Neural progenitor cell (in vitro differentiated cells): ENCODE measurements at places on chromosomes 13 and 19. TPM values are rescaled to one million over a fixed set of nuclear protein-coding genes. Genes with fewer than 3 reads are reported as not detected.
A peak's percentile ranks its signal among the peaks of the same experiment; 100 is the strongest.

CDC34 gene
- total RNA-seq: 42.5 and 92.6 TPM in 2 replicates

CRB3 gene
- total RNA-seq: 1.2 and 1.3 TPM in 2 replicates

ATXN8OS gene
- not detected in 2 replicates for total RNA-seq

FUZ gene
- total RNA-seq: 24.6 and 37.8 TPM in 2 replicates

ZNF492 gene
- total RNA-seq: not detected in 2 replicates

C13orf46 gene
- not detected in 2 replicates for total RNA-seq

ZNF835 gene
- not detected in 2 replicates for total RNA-seq

IGFL2 gene
- not detected in 2 replicates for total RNA-seq

CEACAM18 gene
- total RNA-seq: not detected in 2 replicates

B3GNT3 gene
- total RNA-seq: not detected in 2 replicates

RAD23A gene
- 37.7 and 54.9 TPM in 2 replicates for total RNA-seq

- H3K4me1 ChIP-seq: peaks cover 9% of the 10 kb centered on the region
- H3K4me3 ChIP-seq: no peak within 1 kb of the TSS
- H3K36me3 ChIP-seq: no peaks in the 10 kb centered on the region
- no peak within 1 kb of the TSS for H3K27ac ChIP-seq
- peak; percentile 61 for DNase-seq
- H3K27me3 ChIP-seq: no peaks in the 10 kb centered on the region
Measured at GRCh38 chr19:19528721-19529490, at the start of gene YJEFN3. YJEFN3 (plus strand) TSS chr19:19528911; CDS start chr19:19528933, 22 bp downstream.

DNA sequence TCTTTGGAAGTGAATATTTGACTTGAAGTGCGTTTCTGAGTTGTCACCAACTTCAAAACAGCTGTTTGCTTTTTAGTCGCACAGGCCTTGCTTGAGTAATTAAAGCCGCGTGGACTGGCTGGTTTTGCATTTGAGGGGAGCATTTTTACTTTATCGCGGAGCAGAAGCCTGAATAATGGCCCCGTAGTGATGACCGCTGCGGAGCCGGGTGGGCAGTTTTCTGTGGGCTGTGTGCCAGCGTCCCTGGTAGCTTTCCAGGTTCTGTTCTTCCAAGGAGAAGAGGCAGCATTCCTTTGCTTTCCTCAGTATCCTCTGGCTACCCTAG lies 1.1 kb downstream of the NAA16 start:
- peaks cover 29% of the 10 kb centered on the region for H3K4me1 ChIP-seq
- H3K27me3 ChIP-seq: no peaks in the 10 kb centered on the region
- no peak overlapping the region for H3K27ac ChIP-seq
- H3K36me3 ChIP-seq: peaks cover 5% of the 10 kb centered on the region
- peak; percentile 19 for DNase-seq

DNA sequence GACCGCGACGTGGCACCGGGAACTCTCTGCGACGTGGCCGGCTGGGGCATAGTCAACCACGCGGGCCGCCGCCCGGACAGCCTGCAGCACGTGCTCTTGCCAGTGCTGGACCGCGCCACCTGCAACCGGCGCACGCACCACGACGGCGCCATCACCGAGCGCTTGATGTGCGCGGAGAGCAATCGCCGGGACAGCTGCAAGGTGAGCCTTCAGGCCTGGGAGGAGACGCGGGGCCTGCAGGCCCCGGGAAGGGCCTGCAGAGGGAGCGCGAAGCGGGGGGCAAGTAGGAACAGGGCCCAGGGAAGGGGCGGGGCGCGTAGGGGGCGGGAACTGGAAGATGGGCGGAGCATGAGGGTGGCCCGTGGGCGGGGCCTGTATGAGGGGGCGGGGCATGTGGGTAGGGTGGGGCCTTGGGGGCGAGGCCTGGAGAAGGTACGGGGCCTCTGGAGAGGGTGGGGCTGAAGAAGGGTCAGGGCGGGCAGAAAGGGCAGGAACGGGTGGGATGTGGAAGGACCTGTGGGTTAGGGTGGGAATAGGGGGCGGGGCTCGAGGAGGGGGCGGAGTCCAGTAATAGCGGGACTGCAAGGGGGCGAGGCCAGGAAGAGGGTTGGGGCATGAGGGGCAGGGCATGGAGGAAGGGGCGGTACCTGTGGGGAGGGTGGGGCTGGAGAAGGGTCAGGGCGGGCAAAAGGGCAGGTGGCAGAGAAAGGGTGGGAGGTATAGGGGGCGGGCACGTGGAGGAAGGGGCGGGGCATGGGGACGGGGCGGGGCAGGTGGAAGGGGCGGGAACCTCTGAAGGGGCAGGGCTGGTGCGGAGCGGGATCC lies 2.5 kb downstream of the CFD start:
- H3K4me1 ChIP-seq: no peaks in the 10 kb centered on the region
- H3K27ac ChIP-seq: no peak overlapping the region
- H3K27me3 ChIP-seq: peaks cover 61% of the 10 kb centered on the region
- peak; percentile 88 for DNase-seq
- H3K4me3 ChIP-seq: peak overlapping the region; percentile 14

GRCh38 chr13:91241221-91241933 lies 106.1 kb upstream of the MIR17HG start:
- H3K4me3 ChIP-seq: no peak overlapping the region
- peaks cover 2% of the 10 kb centered on the region for H3K4me1 ChIP-seq

- no peak overlapping the region for H3K27ac ChIP-seq
- H3K4me1 ChIP-seq: no peaks in the 10 kb centered on the region
- no peak for DNase-seq
Measured at GRCh38 chr13:92590503-92590908, 636.1 kb upstream of the GPC6 start.

DNA sequence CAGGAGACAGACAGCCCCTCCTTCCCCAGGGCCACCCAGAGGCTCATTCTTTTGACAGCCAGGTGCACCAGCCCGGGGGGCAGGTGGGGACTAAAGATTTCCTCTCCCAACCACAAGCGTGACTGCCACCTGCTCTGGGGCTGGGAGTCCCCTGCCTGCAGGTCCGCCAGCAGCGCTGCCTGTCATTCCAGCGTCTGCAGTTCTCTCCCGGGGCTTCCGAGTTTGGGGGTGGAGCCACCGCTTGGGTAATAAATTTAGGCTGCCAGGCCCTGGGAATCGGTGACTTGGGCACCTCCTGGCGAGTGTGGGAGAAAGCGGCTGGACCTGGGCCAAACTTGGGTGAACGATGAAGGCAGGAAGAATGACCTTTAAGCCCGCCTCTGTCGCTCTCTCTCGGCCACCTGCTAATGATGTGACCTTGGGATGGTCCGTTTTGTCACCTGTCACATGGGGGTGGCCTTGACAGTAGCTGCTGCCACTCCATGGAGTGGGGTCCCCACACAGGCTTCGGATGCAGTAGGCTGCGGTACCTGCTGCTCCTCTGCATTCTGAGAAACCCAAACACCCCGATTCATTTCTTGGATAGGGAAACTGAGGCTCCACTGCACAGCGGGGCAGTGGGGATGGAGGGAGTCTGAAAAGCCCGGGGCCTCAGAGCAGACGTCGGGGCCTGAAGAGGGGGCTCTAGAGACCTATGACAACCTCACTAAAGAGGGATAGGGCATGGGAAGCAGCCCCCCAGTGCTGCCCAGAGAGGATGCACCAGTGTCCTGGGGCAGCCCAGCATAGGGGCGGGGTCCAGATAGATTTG lies 12.8 kb downstream of the FUT6 start:
- peak; percentile 82 for DNase-seq
- peaks cover 4% of the 10 kb centered on the region for H3K4me1 ChIP-seq
- H3K4me3 ChIP-seq: no peak overlapping the region
- no peaks in the 10 kb centered on the region for H3K36me3 ChIP-seq
- H3K27me3 ChIP-seq: no peaks in the 10 kb centered on the region
- no peak overlapping the region for H3K27ac ChIP-seq

DNA sequence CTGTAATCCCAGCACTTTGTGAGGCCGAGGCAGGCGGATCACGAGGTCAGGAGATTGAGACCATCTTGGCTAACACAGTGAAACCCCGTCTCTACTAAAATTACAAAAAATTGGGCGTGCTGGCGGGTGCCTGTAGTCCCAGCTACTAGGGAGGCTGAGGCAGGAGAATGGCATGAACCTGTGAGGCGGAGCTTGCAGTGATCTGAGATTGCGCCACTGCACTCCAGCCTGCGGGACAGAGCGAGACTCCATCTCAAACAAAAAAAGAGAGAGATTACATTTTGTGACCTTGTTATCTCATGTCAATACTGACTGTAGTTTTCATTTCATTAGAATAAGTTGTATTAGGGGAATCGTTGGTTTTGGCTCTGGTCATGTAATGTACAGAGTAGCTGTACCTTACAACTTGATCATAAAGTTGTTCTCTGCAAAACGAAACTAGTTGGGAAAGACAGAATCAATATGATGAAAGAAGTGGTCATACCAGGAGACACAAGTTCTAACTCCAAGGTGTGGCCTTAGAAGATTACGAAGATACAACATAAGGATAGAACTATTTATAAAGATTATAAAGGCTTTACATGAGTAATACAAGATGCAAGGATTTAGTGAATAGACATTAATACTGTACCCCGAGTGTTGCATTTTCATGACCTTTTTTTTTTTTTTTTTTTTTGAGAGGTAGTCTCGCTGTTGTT lies 15.3 kb downstream of the TMEM38A start:
- DNase-seq: no peak
- H3K36me3 ChIP-seq: no peaks in the 10 kb centered on the region

GRCh38 chr13:48055712-48056111 lies 18.2 kb downstream of the NUDT15 start:
- H3K27me3 ChIP-seq: no peaks in the 10 kb centered on the region
- no peak overlapping the region for H3K27ac ChIP-seq
- no peaks in the 10 kb centered on the region for H3K4me1 ChIP-seq
- peaks cover 3% of the 10 kb centered on the region for H3K36me3 ChIP-seq
- no peak for DNase-seq

GRCh38 chr19:48859711-48860572 lies 8.5 kb downstream of the PLEKHA4 start:
- peaks cover 7% of the 10 kb centered on the region for H3K4me1 ChIP-seq
- H3K27ac ChIP-seq: no peak overlapping the region
- no peaks in the 10 kb centered on the region for H3K27me3 ChIP-seq
- H3K4me3 ChIP-seq: no peak overlapping the region
- no peaks in the 10 kb centered on the region for H3K36me3 ChIP-seq
- DNase-seq: peak; percentile 37

DNA sequence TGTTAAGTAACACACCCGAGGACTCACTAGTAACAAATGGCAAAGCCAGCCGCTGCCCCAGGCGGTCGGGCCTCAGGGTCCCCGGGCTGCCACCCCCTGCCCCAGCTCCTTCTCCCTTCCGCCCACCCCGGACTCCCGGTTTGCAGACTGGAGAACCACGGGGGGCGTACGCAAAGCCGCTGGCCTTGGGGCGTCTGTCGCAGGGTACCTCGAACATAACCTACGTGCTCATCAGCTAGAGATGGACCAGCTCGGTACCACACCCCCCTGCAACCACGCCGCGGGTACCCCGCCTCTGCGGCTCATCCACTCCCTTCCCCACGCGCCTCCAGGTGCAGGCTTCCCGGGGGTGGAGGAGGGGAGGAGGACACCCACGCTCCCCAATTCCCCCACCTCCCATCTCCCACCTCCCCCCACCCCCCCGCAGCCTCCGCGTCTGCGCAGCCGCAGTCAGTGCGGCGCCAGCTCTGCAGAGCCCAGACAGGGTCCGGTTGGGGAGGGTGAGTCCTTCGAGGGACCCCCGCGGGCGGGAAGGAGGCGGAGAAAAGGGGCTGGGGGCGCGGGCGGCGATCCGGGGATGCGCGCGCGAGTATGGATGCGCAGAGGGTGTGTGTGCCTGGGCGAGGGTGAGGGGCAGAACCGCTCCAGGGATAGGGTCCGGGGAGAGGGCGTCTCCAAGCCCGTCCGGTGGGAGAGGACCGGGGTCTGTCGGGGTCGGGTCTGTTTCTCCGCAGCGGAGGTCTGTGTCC lies at the start of gene SMIM17:
SMIM17 (plus strand) TSS at position 449 of the 749 bp plus-strand sequence. CDS start 2,509 bp downstream, outside the sequence.
- H3K4me1 ChIP-seq: no peaks in the 10 kb centered on the region
- no peak for DNase-seq
- no peak within 1 kb of the TSS for H3K27ac ChIP-seq
- no peaks in the 10 kb centered on the region for H3K36me3 ChIP-seq
- H3K4me3 ChIP-seq: no peak within 1 kb of the TSS

DNA sequence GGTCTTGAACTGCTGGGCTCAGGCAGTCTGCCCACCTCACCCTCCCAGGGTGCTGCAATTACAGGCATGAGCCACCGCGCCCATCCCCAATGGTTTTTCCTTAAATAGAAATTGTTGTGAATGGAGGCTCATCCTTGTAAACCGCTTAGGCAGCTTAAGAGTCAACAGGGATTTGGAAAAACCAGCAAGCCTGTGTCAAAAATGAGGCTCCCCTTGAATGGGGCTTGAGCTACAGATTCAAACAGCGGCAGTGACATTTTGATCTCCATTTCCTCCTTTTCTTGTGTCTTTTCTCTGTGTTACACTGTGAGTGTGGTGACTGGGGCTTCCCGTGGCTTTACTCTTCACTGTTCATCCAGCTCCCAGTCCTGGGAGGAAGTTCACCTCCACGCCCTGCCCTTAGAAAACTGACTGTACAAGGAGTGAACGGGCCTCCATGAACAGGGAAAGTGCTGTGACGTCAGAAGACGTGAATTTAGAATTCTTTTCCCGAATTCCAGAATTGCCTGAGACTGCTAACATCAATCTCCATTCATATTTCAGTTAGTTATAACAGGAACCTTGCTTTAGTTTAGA lies 15.3 kb upstream of the RAB8A start:
- no peak for DNase-seq
- no peaks in the 10 kb centered on the region for H3K4me1 ChIP-seq

DNA sequence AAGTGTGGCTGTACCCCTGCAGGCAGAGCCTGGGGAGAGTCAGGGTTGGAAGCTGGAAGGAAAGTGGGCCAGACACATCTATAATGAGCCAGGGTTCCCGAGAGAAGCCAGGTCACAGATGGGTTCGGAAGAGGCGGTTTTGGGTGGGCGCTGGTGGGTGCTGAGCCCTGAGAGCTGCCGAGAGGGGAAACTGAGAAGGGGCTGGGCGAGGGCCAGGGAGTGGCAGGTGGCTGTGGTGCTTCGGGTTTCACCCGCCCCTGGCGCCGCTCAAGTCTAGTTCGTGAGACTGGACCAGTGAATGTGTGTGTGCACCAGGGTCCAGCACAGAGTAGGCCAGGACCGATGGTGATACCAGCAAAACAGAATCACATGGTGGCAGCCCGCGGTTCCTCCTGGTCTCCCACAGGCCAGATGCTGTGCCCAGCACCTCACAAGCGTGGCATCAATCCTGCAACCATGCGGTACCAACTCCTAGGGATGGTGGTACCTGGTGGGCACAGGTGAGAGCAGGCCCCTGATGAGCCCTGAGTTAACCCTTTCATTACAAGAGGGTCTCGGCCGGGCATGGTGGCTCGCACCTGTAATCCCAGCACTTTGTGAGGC lies 1.8 kb upstream of the LRRC4B start:
- peaks cover 14% of the 10 kb centered on the region for H3K4me1 ChIP-seq
- no peak overlapping the region for H3K4me3 ChIP-seq
- no peak for DNase-seq
- no peak overlapping the region for H3K27ac ChIP-seq
- no peaks in the 10 kb centered on the region for H3K36me3 ChIP-seq
- peaks cover 76% of the 10 kb centered on the region for H3K27me3 ChIP-seq

GRCh38 chr19:10968527-10969135 lies 7.8 kb downstream of the SMARCA4 start:
- no peak for DNase-seq
- H3K27me3 ChIP-seq: no peaks in the 10 kb centered on the region
- no peak overlapping the region for H3K27ac ChIP-seq
- H3K4me3 ChIP-seq: no peak overlapping the region
- no peaks in the 10 kb centered on the region for H3K4me1 ChIP-seq
- H3K36me3 ChIP-seq: no peaks in the 10 kb centered on the region
